ENCODE measurements at places on chromosomes 2 and 18. TPM values are rescaled to one million over a fixed set of nuclear protein-coding genes. Genes with fewer than 3 reads are reported as not detected.

ONECUT2 gene
- 0.68 TPM for total RNA-seq

HAUS1 gene
- total RNA-seq: 36.9 TPM

PKP4 gene
- total RNA-seq: 29.8 TPM

DGUOK gene
- total RNA-seq: 175 TPM

CD8A gene
- total RNA-seq: 0.51 TPM

SPATA3 gene
- total RNA-seq: not detected

TCF7L1 gene
- total RNA-seq: 11.6 TPM

MAP2 gene
- 1.2 TPM for total RNA-seq

FAM117B gene
- total RNA-seq: 2.3 TPM

CRACDL gene
- 5.1 TPM for total RNA-seq

ATRAID gene
- 203 TPM for total RNA-seq

ALK gene
- not detected for total RNA-seq

RANBP2 gene
- 32.0 TPM for total RNA-seq

GALNT13 gene
- 9.3 TPM for total RNA-seq

KCNJ3 gene
- not detected for total RNA-seq

REG3G gene
- not detected for total RNA-seq

MAL gene
- 0.27 TPM for total RNA-seq

DOK6 gene
- total RNA-seq: not detected

RIT2 gene
- total RNA-seq: not detected

FAM110C gene
- 0.18 TPM for total RNA-seq

KIF1A gene
- total RNA-seq: 0.84 TPM

RPRM gene
- 0.11 TPM for total RNA-seq

B3GNT7 gene
- 3.0 TPM for total RNA-seq

ZNF804A gene
- not detected for total RNA-seq

HOXD3 gene
- total RNA-seq: not detected

DYNAP gene
- not detected for total RNA-seq

ABHD3 gene
- total RNA-seq: 18.1 TPM

PCARE gene
- not detected for total RNA-seq

STK17B gene
- 14.9 TPM for total RNA-seq

BIN1 gene
- total RNA-seq: 35.7 TPM

NAT8 gene
- total RNA-seq: not detected

HNMT gene
- total RNA-seq: 1.1 TPM

CFAP221 gene
- total RNA-seq: 0.22 TPM

SPIRE1 gene
- total RNA-seq: 19.6 TPM

SOX11 gene
- total RNA-seq: not detected

IL37 gene
- total RNA-seq: not detected

ANKRD36B gene
- total RNA-seq: 5.3 TPM

LAMA3 gene
- total RNA-seq: 45.2 TPM

ITGB6 gene
- total RNA-seq: 1.2 TPM

RASGRP3 gene
- 0.81 TPM for total RNA-seq

STPG4 gene
- not detected for total RNA-seq

ANO7 gene
- total RNA-seq: 2.1 TPM
